ENCODE measurements at places on chromosomes 4 and X.

DNA sequence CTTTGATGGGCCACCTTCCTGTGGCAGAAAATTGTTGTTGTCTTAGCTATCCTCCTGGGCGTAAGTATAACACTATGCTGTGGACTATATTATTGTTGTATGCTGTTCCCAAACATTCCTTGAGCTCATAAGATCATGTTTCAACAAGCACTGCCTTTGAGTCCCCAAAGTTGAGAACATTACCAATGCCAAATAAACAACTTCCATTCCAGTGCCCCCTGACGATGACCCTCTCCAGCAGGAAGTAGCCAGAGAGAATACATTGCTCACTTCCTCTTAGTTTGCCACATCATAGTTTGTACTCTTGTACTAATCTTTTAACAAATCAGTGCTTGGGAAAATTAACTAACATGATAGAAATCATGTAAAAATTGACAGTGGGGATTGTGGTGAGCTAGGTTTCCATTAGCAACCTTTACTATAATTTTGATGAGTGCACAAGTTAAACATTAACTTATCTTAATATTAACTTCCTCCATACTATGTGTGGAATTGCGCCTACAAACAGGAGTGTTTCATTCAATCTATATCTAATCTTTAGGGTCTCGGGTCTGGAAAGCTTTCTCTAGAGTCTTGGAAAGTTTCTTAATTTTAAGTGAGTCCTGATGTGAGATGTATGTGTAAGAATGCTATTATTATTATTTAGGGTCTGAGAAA is 20.3 kb upstream of the DHX15 start:
- DNase-seq: no peak

DNA sequence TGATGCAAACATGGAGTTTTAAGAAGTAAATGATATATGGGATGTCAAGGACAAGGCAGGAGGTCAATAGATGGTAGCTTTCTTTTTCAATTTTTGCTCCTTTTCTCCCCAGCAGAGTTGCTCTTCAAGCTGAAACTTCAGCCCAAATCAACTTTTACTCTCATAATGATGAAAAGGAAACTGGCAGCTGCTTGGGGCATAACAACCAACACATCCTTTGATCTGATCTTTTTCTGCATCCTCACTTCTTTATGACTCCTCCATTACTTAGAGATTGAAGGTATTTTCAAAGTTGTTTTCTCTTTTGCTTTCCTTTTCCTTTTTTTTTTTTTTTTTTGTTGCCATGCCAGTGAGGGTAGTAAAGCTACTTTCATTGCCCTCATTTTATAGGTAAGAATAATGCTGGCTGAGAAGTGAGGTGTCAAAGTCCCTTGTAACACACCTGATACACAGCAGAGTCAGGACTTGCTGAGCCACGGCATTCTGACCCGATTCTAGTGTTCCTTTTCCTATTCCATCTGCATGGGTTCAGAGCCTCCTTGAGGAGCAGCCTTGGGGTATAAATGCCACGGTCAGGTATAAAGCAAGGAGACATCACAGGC is 26.9 kb downstream of the SLC2A9 start:
- no peak for DNase-seq

DNA sequence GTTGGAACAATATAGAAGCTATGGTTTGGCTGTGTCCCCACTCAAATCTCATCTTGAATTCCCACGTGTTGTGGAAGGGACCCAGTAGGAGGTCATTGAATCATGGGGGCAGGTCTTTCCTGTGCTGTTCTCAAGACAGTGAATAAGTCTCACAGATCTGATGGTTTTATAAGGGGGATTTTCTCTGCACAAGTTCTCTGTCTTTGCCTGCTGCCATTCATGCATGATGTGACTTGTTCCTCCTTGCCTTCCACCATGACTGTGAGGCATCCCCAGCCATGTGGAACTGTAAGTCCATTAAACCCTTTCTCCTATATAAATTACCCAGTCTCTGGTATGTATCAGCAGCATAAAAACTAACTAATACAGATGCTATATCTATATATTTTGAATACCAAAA is 135.2 kb upstream of the EDNRA start:
- no peak for DNase-seq

DNA sequence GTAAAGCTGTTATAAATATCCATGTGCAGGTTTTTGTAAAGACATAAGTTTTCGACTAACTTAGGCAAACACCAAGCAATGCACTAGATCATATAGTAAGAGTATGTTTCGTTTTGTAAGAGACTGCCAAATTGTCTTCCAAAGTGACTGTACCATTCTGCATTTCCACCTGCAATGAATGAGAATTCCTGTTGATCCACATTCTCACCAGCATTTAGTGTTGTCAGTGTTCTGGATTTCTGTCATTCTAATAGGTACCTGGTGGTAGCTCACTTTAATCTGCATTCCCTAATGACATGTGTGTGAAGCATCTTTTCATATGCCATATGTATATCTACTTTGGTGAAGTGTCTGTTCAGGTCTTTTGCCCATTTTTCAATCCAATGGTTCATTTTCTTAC is 57.8 kb downstream of the SH3RF1 start:
- DNase-seq: no peak

DNA sequence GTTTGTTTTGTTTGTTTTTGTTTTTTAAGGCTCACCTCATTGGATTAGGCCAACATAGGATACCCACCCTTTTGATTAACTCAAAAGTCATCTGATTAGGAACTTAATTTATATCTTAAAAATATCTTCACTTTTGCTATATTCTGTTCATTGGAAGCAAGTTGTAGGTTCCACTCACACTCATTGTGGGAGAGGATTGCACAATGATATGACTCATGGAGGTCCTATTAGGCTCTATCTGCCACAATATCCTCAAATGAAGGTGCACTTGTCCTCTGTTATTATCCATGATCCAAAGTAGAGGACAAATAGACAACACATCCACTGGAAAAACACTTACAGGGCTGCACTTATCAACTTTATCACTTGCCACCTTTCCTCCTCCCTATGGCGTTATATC is 60.5 kb upstream of the ADAMTS3 start:
- DNase-seq: no peak
